ENCODE measurements at places on chromosomes 3 and 15.

DNA sequence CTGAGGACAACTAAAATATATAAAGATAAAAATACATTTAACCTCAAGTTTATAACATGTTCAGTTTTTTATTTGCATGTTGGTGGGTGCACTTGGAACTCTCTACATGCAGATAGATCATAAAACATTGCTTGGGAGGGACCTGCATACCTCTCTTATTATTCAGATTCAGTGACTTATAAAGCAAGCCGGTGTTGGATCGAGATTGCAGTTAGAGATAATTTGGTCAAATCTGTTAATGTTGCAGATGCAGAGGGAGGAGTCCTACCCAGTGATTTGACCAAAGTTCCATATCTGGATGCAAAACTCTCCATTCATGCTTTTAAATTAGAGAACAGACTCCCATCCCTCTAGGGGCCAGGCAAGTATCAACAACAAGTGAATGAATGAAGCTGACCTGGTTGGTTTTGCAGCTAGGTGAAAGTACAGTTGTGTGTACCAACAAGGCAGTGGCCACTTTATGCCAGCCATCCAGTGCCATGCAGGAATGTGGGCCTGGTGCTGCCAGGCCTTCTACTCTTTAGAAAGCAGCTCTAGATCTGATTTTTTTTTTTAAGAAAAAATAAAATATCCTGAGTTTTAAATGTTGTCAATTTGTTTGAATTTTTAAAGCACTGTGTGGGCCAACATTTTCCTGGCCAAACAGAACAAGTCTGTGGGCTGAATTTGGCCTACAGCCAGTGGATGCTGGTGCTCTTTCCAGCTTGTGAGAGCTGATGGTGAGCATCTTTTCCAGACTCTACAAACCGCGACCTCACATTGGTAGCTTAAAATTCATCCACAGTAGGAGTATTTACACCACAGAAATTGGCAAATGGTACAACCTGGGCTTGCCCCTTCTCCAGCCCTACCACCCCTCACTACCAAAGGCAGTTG lies 12.3 kb downstream of the CDIN1 start:
- no peak for DNase-seq

- no peak for DNase-seq
Observed at GRCh38 chr3:58241306-58242044, 3.9 kb downstream of the ABHD6 start.

DNA sequence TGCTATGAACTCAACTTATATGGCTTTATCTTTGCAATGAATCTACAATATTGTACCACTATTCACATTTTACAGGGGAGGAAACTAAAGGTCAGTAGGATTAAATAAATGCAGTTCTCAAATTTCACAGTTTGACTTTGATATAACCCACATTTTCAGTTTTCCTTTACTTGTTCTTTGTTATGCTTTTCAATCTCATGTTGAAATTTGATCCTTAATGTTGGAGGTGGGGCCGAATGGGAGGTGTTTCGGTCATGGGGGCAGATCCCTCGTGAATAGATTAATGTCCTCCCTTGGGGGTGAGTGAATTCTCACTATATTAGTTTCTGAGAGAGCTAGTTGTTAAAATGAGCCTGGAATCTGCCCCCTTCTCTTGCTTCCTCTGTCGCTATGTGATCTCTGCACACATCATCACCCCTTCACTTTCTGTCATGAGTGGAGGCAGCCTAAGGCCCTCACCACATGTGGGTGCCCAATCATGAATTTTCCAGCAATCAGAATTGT lies 44.7 kb downstream of the CD200 start:
- no peak for DNase-seq

DNA sequence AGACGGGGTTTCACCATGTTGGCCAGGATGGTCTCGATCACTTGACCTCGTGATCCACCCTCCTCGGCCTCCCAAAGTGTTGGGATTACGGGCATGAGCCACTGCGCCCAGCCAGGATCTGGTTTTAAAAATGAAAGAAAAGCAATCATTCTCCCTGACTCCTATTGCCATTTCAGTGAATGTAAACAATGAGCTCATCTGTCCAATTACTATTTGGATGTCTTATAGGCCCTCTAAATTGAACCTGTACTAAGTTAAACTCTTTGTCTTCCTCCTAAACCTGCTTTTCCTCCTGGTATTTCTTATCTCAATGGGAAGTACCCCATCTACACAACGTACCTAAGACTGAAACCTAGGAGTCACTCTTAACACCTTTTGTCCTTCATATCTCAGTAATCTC lies 23.7 kb downstream of the PCYT1A start:
- DNase-seq = no peak

GRCh38 chr15:73303636-73304035 lies 65.1 kb downstream of the HCN4 start:
- DNase-seq = no peak

- no peak for DNase-seq
Observed at GRCh38 chr3:187765342-187765741, 20.1 kb upstream of the BCL6 start.

DNA sequence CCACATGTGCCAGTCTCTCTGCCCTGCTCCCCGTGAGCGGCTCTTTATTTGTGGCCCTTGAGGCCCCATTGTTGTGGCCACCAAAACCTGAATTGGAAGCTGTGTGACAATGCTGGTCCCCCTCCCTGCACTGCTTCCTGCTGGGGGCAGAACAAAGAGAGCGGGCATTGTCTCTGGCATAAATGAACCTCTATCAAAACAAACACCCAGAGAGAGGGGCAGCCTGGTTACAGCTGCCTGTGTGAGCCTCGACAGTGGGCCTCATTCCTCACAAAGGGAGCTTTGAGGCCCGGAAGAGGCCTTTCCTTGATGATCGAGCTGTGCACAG lies 152.9 kb downstream of the IGF1R start:
- DNase-seq = no peak

- no peak for DNase-seq
Observed at GRCh38 chr3:134049676-134050075, 20.0 kb upstream of the SLCO2A1 start.

- DNase-seq = peak; percentile 63
Observed at GRCh38 chr15:94607176-94607654, 375.9 kb downstream of the MCTP2 start.

- no peak for DNase-seq
Observed at GRCh38 chr3:24773798-24774197, 279.1 kb upstream of the THRB start.

DNA sequence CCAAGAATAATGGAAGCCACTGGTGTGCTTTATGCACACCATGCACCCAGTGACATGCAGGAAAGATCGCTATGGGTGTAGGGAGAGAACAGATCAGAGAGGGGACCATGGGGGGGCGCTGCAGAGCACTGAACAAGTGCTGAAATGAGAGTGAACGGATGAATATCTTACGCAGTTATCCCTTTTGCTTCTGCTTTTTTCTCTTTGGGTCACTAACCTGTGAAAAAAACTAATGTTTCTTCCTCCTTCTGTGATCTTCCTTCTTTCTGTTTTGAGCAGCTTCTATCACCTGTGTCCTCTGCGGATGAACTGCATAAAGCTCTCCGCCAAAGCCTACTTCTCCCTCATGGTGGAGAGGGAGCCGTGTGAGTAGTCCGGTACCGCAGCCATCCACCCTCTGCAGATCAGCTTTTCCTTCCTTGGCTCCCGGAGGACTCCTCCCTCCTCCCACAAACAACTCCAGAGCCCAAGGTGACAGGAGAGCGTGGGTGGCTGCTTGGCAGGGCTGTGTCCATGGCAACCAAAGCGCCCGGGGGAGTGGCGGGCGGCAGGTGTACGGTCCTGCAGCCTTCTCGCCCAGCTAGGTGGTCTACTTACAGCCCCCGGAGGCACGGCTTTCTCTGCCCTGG lies 106.2 kb downstream of the DGKG start:
- no peak for DNase-seq

GRCh38 chr15:44084171-44084570 lies 110.9 kb downstream of the FRMD5 start:
- no peak for DNase-seq

GRCh38 chr3:125960456-125961288 lies 8.3 kb upstream of the ROPN1B start:
- no peak for DNase-seq

DNA sequence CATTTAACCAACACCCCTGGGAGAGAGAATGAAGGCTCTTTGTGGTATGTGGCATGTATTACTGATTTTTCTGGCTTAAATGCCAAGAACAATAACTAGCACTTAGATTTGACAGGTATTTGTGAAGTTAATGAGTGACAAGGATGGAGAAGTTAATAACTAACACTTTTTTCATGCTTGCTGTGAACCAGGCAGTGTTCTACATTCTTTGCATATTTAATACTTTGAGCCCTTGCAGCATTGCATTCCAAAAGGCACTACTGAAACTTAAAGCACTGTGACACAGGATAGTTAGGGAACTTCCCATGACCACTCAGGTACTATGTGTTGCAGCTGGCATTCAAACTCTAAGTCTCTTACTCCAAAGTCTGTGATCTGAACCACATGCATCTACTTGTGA lies 650.6 kb downstream of the ZPLD1 start:
- no peak for DNase-seq

- DNase-seq = no peak
Observed at GRCh38 chr15:93848490-93848889, 382.9 kb upstream of the MCTP2 start.

DNA sequence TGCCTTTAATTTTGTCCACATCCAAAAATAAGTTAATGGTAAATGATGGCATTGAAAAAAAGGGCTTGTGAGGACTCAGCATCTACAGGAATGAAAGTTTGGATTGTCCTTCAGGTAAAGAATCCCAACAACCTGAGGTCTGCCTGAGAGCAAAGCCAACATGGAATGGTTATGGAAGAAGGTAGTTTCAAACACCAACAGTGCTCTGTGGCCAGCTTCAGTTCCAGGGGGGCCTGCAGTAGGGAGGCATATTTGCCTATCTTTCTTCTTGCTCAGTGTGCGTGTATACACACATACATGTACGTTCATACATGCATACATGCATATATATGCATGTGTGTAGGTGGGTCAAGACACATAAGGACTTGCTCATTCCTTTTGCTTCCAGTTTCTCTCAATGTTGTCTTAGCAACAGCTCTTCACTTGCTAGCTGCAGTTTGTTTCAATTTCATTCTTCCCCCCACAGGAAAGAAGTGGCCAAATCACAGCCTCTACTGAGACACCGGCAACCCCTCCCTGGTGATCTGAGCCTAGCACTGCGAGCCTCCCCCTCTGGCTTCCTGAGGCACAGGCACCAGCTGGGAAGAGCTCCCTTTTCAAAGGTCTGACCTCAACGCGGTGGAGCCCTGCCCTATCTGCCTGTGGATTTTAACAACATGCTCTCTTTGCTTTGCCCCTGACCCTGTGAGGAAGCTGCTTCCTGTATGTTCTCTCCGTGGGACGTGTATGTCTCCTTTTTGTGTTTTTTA lies 146.2 kb downstream of the KLF13 start:
- DNase-seq = peak; percentile 72

DNA sequence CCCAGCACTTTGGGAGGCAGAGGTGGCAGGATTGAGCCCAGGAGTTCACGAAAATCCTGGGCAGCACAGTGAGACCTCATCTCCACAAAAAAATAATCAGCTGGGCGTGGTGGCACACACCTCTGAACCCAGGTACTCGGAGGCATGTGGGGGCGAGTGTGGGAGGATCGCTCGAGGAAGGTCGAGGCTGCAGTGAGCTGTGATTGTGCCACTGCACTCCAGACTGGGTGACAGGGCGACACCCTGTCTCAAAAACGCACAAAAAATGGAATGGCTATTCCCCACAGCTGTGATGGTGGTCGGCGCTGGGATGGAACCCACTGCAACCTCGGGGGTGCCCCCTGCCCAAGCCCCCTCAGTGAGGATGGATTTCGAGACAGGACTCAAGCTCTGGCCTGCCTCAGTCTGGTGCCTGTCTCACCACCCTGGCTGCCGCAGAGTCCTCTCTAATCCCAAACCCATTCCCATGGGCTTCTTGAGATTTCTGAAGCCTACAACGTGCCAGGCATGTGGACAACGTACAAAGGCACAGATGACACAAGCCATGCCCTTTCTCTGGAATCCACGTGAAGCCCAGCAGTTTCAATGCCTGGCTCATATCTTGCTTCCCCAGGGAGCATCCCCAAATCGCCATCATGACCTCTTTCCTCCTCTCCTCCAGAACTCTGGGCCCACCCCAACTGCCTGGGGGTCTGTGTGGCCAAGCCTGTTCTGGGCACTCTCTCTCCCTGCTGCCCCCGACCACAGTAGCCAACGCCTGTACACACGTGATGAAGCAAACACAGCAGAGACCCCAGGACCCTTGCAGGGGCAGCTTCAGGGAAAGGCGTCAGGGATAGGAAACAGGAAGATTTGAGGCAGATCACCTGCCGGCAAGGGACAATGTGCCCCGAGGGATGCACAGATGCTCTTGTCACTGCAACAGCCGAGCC lies 32.4 kb downstream of the ADAMTS17 start:
- DNase-seq = no peak

DNA sequence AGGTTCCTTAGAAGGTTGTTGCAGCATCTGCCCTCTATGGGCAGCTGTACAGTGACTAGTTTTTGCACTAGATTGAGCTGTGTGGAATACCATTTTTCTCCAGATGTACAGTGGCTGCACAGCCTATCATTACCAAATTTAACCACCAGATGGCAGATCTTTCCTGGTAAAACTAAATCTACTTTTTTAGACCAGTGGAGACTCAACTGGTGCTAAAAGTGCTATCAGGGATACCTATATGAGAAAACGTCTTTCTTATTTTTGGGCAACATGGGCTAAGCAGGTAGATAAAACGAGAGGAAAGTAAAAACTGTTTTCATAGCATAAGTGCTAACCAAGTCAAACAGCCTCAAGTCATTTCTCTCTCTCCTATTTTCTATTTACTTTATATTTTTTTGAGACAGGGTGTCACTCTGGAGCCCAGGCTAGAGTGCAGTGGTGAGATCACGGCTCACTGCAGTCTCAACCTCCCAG lies 21.2 kb downstream of the IGSF10 start:
- no peak for DNase-seq

GRCh38 chr15:39230908-39231285 lies 350.0 kb upstream of the THBS1 start:
- DNase-seq = no peak

- no peak for DNase-seq
Observed at GRCh38 chr3:147411238-147411814, 2.2 kb downstream of the ZIC1 start.

GRCh38 chr3:160400030-160400701 lies 716 bp downstream of the SMC4 start:
- peak; percentile 79 for DNase-seq

DNA sequence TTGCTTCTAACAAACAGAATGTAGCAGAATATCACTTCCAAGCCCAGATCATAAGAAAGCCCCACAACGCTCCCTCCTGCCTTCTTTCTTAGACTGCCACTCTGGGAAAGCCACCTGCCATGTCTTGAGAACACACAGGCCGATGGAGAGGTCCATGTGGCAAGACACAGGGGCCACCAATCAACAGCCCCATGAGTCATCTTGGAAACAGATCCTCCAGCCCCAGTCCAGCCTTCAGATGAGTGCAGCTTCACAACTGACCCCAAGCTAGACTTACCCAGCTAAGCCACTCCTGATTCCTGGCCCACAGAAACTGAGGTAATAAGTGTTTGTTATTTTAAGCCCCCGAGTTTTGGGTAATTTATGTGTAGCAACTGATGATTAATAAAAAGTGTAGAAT lies 39.7 kb downstream of the PTH1R start:
- DNase-seq = no peak
